ENCODE measurements at places on chromosomes 11 and 22. TPM values are rescaled to one million over a fixed set of nuclear protein-coding genes. Genes with fewer than 3 reads are reported as not detected.

The TOM1 gene
- total RNA-seq, result 39.4 TPM

The CLTCL1 gene
- total RNA-seq, result 8.1 TPM

The BCL2L13 gene
- 86.7 TPM for total RNA-seq

The DEUP1 gene
- total RNA-seq, result not detected

The MMP7 gene
- not detected for total RNA-seq
